ENCODE measurements at places on chromosomes 7 and 10. TPM values are rescaled to one million over a fixed set of nuclear protein-coding genes. Genes with fewer than 3 reads are reported as not detected.

The ZNF282 gene
- 26.8 TPM for total RNA-seq

DNA sequence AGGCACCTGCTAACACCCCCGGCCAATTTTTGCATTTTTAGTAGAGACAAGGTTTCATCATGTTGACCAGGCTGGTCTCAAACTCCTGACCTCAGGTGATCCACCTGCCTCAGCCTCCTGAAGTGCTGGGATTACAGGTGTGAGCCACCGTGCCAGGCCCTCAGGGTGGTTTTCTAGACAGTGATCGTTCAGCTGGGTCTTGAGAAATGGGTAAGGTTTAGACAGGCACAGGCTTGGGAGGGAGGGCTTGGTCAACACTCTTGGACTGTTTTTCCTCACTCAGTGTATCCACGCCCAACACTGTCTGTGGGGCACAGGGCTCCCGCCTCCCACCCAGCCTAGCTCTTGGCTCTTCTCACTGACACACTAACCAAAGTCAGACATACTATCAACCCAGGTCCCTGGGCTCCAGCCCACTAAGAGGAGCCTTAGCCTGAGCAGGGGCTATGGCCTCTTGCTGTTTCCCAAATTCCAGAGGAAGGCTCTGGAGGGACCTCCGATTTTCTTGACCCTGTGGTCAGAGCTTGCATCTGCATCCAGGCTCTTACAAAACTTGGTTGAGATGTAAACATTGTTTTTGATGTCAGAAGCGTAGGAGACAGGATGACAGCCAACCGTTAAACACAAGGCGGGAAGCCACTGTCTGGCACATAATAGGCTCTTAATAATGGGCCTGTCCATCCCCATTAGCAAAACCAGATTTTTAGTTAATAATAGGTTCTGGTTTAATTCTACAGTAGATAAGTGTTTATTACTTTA is 143.9 kb downstream of the PRKAG2 start:
- DNase-seq: no peak

GRCh38 chr7:29859104-29859503 is 52.8 kb downstream of the WIPF3 start:
- no peak for DNase-seq

DNA sequence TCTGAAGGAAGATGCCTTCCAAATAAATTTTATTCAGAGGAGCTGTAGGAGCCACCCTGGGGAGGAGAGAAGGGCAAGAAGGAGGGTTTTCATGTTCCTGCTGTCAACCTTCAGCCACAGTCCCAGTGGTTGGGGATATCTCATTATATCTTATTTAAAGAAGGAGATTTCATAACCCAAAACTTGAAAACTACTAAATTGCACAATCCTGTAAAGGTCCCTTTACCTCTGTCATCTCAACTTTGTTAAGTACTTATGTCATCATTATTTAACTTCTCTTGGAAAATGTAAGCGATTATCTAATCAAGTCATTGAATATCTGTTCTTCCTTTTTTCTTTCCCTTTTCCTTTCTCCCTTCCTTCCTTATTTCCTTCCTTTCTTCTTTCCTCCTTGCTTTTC is 794.5 kb upstream of the IGFBP3 start:
- no peak for DNase-seq

DNA sequence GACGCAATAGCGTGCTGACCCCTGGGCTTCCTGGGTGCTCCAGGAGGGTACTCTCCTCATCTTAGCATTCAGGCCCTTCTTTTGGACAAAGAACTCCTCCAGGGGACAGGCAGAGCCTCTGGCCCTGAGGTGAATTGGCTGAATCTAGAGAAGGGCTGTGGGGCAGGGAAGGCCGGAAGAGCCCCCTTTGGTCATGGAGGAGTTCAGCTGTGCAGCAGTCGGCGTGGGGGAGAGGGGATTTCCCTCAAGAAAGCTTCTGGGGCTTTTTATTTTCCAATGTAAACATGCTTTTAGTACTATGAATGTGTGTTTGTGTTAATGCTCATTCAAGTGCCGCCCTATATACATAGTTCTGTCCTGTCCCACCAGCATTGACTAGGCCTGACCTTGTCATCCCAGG is 38.8 kb downstream of the FIGNL1 start:
- peak; percentile 66 for DNase-seq

DNA sequence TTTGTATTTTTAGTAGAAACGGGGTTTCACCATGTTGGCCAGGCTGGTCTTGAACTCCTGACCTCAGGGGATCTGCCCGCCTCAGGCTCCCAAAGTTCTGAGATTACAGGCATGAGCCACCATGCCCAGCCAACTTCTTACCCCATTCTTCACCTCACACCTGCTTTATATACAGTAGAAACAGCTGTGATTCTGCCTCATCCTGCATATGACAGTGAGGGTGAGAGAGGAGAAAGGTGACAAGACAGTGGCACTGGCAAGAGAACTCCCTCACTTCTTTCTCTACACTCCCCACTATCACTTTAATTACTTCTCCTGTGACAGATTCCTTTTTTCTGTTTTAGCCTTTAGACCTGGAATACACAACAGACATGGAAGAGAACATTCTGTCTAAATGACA is 61.8 kb upstream of the CAPZA2 start:
- DNase-seq: no peak

DNA sequence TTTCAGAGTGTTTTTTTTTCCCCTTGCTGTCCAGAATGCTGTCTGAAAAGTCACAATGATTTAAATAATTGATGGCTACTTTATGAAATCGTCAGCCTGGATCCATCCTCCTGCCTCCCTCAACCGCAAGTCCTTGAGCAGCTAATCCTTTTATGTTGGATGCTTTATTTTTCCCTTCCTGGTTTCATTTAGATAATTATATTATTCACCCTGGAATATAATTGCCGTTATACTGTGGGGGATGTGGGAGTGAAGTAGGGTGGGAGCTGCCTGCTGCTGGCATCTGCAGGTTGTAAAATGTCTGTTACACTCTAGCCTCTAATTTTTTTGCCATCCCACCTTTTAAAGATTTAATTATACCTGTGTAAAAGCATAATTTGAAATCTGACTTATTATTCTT is 290.5 kb upstream of the LRGUK start:
- DNase-seq: no peak

The C10orf88 gene
- 11.9 TPM for total RNA-seq

DNA sequence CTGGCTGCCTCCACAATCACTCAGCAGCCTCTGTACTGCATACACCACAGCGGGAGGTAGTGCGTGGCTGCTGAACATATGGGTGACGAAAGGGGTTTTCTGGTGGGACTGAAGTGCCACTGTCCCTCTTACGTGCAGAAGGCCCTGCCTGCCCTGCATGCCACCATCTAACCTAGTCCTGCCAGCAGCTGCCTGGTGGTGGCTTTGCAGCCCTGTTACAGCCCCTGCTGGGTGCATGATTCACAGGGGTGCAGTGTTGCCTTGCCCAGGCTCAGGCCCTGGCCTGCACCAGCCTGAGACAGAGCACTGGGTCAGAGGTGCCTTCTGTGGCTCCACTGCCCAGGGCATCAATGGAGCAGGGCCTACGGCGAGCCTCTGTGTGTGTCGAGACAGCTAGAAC is 50.1 kb downstream of the SYPL1 start:
- DNase-seq: peak; percentile 46

Measured in B cell (primary cell).